G401 (cell line): ENCODE measurements at places on chromosomes 3 and 15.

GRCh38 chr3:71244826-71245488 is 338.6 kb downstream of the FOXP1 start:
- DNase-seq = no peak

GRCh38 chr3:189652042-189652441 is 20.9 kb downstream of the TP63 start:
- no peak for DNase-seq

- no peak for DNase-seq
Observed at GRCh38 chr3:7518026-7518425, 657.1 kb downstream of the GRM7 start.

DNA sequence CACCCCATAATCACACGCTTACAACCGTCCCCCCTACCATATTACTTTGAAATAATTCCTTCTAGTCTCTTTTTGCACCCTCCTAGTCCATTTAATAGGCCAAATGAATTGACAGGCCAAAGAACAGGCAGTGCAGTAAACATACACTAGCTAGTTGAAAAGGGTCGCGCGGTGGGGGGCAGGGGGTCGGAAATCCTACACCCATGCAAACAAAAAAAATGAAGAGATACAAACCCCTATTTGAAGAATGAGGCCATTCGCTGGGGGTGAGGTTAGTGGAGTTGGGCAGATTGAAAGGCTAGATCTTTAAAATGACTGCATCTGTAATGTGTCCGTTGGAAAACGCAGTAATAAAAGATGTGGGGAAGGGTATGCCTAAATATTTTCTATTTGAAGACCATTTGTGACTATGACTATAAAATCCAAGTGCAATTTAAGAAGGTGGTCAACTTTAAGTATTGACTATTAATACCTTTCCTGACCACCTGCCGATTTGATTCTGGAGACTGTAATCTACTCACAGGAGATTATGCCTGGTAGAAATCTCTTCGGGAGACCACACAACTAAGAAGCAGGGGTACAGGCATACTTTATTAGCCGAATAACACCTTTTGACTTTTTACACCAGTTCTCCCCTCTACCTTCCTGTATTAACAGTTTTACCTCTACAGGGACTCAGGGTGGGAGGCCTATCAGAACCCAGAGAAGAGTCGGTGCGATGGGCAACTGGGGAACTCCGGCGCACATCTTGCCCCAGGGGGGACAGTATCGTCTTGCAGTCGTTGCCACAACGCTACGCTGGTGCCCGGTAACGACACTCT is 762 bp upstream of the ARL6 start:
- no peak for DNase-seq

- DNase-seq = no peak
Observed at GRCh38 chr3:68912376-68912775, 20.0 kb downstream of the TAFA4 start.
